ENCODE measurements at places on chromosomes 16 and 17.

GRCh38 chr16:19384656-19385055 lies 33.0 kb upstream of the TMC5 start:
- no peak for DNase-seq

GRCh38 chr16:76243620-76244019 lies 33.6 kb upstream of the CNTNAP4 start:
- DNase-seq = no peak

DNA sequence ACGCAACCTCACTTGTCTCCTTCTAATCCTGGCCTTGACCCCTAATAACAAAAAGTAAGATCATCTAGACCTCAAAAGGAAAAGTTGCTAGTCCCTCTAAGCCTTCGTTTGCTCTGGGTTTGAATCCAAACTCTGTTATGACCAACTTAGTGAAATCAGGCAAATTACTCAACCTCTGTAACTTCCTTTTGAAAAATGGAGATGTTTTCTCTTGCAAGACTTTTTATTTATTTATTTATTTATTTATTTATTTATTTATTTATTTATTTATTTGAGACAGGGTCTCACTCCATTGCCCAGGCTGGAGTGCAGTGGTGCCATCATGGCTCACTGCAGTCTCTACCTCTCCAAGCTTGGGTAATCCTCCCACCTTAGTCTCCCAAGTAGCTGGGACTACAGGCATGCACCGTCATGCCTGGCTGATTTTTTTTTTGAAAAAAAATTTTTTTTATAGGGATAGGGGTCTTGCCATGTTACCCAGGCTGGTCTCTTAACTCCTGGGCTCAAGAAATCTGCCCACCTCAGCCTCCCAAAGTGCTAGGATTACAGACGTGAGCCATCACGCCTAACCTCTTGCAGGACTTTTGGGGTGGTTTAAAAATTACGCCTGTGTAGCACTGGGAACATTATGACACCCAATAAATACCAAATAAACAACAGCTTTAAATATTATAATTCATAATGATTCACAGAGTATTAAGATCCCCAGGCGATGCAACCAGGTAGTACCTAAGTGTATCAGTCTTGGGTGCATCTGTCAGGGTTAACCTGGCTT lies 63.4 kb downstream of the PITPNC1 start:
- DNase-seq = no peak

DNA sequence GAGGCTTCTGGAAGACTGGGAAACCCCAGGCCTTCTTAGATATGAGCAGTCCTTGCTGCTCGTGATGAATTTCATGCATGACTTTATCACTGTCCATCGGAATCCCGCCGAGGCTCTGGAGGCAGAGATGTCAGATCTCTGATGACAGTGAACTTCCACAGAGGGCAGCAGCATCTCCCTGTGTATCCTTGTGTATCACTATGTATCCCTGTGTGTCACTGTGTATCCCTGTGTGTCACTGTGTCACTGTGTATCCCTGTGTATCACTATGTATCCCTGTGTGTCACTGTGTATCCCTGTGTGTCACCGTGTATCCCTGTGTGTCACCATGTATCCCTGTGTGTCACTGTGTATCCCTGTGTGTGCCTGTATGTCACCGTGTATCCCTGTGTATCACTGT lies 160.2 kb upstream of the CHMP6 start:
- no peak for DNase-seq

- no peak for DNase-seq
These were observed at the start of gene RNF112 for GRCh38 chr17:19410875-19411620. Gene RNF112 (plus strand): TSS chr17:19411232. CDS start chr17:19411409, 177 bp downstream.

GRCh38 chr17:40158438-40159013 lies 18.2 kb downstream of the CASC3 start:
- no peak for DNase-seq

- DNase-seq = no peak
These were observed 9.7 kb upstream of the NXPH3 start for GRCh38 chr17:49565948-49566491.

DNA sequence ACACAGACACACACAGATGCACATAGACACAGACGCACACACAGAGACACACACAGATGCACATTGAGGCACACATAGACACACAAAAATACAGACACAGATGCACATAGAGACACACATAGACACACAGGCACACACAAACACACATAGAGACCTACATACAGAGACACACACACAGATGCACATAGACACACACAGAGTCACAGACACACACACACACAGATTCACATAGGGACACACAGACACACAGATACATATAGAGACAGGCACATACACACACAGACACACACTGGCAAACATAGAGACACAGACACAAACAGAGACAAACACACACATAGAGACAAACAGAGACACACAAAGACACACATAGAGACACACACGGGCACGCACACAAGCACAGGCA lies 9.9 kb upstream of the GCGR start:
- DNase-seq = no peak

GRCh38 chr17:34730816-34731215 lies 151.4 kb downstream of the TMEM132E start:
- DNase-seq = no peak

DNA sequence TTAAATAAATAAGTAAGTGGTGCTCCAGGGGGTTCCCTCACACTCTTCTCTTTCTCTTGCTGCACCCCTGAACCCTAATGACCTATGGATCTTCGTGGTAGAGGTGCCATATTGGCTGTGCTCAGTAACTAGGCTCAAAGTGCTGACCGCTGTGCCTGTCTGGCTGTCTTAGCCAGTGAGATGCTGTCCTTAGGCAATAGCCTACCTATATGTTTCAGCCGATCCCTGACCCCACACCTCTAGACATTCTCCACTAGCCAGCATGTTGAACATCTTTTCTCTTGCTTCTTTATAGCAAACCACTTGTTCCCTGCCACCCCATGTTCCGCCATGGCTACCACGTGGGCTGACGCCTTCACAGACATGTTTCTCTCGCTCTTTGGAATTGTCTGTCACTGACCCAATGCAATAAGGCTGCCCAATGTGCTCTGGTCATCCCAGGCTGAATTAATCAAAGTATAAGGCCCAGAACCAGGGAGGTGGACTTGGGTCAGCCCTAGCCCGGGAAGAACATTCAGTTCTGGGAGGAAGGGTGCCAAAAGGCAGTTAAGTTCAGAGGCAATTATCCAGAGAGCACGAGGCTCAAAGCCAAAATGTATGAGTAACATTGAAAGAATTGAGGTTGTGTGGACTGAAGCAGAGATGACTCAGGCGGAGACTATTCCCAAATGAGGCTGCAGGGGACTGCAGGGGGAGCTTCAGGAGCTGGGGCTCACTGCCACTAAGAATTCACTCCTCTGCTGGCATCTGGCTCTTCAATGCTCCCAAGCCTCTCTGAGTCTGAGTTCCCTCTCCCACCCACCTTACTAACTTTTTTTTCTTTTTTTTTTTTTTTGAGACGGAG lies 28.7 kb upstream of the TNRC6A start:
- DNase-seq = peak; percentile 11

DNA sequence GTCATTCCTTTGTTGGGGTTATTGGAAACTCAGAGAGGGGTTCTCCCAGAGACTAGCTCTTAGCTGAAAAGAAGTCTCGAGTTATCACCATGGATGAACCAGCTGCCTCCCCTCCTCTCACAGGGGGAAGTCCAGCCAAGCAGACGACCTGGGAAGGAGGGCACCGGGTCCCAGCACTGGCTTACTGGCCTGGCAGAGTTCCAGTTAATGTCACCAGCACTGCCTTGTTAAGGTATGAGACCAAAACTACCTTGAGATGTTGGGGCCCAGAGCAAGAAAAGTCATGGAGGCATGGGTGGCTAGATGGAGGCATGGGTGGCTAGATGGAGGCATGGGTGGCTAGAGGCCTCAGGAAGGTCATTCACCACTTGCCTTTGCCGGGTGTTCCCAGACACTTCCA lies 72.4 kb downstream of the WIPI1 start:
- no peak for DNase-seq

- no peak for DNase-seq
These were observed 146.4 kb downstream of the PCTP start for GRCh38 chr17:55897301-55897700.

- no peak for DNase-seq
These were observed 111.0 kb downstream of the NPIPB5 start for GRCh38 chr16:22621586-22622155.

DNA sequence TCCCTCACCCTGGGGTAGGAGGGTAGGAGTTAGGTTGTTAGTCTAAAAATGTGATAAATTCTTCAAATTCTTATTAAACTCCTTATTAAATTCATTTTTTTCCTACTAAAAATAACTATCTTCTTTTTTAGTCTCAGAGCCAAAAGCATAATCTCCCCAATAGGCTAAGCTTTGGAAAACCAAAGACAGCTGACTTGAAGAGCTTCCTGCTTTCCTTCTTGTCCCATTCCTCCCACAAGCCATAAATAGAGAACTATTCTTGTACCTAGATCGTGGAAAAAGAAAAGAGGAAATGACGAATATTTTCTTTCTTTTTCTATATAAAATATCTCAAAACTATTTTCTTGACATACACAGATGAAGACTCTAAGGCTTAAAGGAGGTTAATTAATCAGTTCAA lies 486.9 kb downstream of the CDH8 start:
- DNase-seq = no peak

GRCh38 chr17:2893422-2893914 lies 97.2 kb downstream of the RAP1GAP2 start:
- DNase-seq = no peak

- no peak for DNase-seq
These were observed 443.6 kb downstream of the WWOX start for GRCh38 chr16:78543023-78543422.

DNA sequence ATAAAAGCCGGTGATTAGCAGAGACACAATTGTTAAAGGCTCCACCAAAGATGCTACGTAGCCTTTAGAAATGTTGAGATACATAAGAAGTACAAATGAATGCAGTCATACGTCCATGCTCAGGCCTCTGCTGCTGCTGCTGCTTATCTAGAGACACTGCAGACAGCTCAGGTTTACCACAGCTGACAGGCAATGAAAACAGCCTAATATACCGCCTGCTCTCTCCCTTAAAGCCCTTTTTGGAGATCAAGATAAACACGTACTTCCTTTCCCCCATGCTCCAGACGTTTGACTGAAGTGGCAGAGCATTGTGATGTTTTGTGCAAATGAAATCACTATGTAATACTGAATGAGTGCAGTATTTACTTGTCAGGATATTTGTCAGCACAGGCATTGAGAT lies 185.3 kb downstream of the AATF start:
- no peak for DNase-seq

DNA sequence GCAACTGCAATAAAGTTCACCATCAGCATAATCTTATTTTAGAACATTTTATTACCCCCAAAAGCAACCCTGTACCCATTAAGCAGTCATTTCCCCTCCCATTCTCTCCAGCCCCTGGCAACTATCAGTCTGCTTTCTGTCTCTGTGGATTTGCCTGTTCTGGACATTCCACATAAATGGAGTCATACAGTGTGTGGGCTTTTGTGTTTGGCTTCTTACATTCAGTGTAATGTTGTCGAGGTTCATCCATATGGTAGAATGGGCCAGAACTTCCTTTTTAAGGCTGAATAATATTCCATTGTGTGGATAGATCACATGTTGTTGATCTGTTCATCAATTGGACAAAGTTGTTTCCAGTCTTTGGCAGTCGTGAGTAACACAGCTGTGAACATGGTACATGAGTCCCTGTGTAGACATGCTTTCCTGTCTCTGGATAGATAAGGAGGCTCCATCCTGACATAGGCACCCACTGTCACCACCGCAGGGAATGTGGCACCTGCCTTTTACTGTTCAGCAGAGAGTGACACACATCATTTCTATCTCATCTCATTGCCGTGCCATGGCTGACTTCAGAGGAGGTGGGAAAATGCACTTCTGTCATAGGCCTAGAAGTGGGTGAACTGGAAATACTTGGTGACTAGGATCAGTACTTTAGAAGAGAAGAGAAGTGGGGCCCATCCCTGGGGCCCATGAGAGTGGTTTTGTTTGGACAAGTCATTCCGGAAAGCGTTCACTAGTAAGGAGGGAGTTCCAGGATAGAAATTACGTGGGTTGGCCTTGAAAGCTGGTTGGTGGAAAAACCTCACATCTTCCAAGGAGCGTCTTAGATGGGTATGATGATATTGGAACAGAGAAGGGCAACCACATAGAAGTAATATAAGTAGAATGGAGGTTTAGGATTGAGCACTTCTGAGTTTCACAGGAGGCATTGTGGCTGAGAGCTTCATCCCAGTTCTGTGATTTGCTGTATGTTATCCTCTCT lies 25.8 kb downstream of the EPN2 start:
- no peak for DNase-seq

DNA sequence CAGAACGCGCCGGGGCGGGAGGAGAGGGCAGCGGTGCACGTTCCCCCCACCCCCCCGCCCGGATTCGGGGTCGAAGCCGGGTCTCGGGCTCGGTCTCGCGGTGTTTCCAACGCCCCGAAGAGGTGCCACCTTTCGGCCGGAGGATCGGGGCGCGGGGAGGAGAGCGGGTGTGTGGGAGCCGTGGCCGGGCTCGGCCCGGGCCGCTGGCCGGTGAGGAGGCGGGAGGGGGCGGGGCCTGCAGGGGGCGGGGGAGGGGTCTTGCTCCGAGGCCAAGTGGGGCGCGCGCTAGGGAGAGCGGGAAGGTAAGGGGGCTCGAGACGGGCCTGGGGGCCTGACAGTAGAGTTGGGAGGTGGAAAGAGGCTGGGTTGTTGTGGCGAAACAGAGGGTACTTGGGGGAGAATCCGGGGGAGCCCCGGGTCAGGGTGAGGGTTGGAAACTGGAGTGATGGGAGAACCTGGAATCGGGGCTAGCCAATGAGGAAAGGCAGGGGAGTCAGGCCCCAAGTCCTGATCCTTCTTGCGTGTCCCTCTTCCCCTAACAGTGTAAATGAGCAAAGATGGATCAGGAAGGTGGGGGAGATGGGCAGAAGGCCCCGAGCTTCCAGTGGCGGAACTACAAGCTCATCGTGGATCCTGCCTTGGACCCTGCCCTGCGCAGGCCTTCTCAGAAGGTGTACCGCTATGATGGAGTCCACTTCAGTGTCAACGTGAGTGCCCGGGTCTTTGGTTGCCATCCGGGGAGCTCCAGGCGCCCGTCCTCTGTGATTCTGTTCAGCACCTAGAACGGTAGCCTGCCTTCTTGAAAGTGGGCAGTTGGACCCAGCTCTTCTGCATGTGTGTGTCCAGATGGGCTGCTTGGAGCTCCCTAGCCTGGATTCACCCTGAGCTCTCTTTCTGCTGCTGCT lies 873 bp downstream of the SETD1A start:
- DNase-seq = peak; percentile 80

GRCh38 chr17:15440347-15440746 lies 27.1 kb downstream of the CDRT4 start:
- no peak for DNase-seq
